Stimulated activated CD8-positive, alpha-beta memory T cell treated with anti-CD3 and anti-CD28 coated beads, Interleukin-12 subunit alpha, Interleukin-12 subunit beta, amount 100 ng/mL, for 4 hours (primary cell): ENCODE measurements at places on chromosomes 13 and 19.

GRCh38 chr13:95123726-95124125, 177.5 kb downstream of the ABCC4 start:
- no peak for DNase-seq

DNA sequence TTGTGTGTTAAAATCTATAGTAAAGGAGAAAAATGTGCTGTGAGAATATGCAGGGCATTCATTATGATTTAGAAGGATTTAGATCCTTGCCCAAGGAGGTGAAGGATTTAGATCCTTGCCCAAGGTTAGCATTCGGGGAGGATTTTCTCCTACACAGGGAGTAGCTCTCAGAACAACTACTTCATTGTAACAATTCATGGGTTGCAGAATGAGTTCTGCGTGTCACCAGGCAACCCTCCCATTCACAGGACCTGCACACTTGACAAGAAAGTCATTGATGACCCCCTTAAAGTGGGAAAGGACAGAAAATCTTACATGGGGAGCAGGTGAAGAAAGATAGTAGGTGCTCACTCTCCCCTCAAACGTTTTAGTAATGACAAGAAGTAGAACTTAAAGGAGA, 167.1 kb upstream of the MAB21L1 start:
- no peak for DNase-seq

DNA sequence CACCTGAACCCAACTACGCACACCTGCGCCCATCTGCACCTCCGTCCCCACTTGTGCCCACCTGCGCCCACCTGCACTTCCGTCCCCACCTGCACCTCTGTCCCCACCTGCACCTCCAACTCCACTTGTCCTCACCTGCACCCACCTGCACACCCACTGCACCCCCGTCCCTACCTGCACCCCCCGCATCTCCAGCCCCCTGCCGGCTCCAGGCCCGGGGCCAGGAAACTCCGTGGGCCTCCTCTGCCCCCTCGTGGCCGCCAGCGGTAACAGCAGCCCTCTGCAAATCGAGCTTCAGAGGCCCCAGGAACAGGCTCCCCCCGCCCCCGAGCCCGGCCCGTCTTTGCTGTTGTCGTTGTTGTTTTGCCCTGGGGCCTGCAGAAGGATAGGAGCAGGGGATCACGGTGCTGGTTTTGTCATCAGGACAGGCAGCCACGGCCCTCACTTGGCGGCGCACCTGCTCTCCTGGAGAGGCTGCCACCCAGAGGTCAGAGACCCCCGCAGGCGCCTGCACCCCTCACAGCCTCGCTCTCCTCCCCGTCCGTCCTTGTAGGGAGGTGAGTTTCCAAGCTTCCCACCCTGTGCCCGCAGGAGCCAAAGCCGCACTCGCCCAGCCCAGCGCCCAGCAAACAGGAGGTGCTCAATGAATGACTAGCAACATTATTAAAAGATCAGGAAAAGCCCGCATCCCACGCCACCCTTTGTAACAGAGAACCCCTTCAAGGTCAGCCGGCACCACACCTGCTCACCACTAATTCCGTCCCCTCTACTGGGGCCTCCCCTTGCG, 65.4 kb downstream of the GNG7 start:
- peak; percentile 51 for DNase-seq

DNA sequence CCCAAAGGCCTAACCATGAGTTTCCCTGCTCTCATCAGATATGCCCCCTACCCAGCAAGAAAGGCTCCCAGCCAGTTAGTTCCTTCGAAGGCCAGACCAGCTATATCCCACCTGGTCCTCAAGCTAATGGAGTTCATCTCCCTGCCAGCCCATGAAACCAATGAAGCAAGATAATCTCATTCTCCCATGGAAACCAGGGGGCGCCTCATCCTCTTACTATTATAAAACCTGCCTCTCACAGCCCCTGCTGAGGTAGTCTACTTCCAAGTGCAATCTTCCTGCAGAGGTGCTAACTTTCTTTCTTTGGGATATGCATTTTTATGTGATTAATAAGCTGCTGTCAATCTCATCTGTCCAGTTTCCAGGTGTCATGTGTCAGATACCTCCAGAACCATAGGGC, 34.0 kb upstream of the ZNF573 start:
- no peak for DNase-seq

GRCh38 chr19:4373601-4374497, 26.5 kb downstream of the SH3GL1 start:
- no peak for DNase-seq

DNA sequence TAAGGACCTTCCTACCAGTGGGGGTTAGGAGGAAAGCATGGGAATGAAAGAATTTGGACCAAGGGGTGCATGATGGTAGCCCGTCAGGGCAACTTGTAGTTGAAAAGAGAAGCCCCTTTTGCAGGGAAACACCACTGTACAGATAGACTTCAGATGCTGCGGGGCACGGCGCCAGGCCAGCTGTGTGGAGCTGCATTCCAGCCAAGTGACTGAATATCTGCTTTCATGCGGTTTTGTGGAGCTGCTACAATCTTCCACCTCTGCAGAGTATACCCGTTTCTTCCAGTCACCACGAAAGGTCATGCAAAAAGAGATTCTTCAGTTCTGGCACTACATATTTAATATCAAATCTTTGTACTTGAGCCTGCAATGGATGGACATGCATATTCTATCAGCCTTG, 104.7 kb downstream of the RGCC start:
- DNase-seq, result no peak

DNA sequence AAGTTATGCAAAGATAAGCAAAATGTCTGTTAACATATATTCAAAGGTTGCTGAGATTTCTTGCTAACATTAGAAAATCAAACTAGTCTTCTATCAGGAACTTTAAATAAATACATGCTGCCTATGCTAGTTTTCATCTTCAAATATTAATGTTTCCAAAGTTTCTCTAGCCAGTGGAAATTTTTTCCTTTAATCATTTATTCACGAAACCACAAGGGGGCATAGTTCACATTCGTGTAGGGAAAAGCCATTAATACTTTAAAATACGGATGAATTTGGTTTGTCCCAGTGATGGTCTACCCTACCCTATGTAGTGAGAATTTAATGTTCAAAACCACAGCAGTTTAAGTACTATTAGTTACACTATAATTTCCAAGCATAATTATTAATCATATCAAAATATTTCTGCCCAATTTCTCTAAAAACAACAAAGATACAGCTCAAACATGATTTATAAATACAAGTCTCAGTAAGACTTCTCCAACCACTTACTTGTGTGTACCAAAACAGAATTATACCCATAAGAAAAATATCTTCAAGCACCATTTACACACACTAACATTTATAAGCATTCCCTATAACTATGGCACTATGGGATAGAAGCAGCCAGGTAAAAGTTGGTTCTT, 16.2 kb downstream of the NUFIP1 start:
- no peak for DNase-seq

DNA sequence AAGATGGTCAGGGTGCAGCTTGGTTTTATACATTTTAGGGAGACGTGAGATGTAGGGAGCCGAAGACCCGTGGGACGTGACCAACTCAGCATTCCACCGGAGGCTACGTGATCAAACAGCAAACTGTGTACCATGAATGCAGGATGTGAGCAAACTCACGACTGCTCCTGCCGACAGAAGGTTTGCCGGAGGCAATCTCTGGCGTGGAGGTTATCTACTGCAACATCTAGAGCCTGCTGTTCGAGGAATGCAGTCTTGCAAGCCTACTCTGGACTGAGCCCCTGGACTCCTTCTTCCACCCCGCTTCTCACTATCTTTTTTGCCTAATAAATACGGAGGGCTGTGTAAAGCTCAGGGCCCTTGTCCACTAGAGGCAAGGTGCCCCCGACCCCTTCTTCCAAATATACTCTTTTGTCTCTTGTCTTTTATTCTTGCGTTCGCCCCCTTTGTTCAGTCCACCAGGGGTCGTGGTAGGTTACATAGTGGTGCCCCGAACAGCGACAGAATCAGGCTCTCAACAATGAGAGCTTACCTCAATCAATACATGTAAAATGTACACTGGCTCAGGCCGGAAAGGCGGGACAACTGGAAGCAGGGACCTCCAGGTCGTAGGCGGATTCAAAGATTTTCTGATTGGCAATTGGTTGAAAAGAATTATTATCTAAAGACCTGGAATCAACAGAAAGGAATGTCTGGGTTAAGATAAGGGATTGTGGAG, 8.9 kb upstream of the OR1I1 start:
- no peak for DNase-seq

- no peak for DNase-seq
Observed at GRCh38 chr13:49112782-49113525, 107.2 kb upstream of the MLNR start.

- no peak for DNase-seq
Observed at GRCh38 chr19:7665076-7665475, 3.8 kb upstream of the RETN start.

DNA sequence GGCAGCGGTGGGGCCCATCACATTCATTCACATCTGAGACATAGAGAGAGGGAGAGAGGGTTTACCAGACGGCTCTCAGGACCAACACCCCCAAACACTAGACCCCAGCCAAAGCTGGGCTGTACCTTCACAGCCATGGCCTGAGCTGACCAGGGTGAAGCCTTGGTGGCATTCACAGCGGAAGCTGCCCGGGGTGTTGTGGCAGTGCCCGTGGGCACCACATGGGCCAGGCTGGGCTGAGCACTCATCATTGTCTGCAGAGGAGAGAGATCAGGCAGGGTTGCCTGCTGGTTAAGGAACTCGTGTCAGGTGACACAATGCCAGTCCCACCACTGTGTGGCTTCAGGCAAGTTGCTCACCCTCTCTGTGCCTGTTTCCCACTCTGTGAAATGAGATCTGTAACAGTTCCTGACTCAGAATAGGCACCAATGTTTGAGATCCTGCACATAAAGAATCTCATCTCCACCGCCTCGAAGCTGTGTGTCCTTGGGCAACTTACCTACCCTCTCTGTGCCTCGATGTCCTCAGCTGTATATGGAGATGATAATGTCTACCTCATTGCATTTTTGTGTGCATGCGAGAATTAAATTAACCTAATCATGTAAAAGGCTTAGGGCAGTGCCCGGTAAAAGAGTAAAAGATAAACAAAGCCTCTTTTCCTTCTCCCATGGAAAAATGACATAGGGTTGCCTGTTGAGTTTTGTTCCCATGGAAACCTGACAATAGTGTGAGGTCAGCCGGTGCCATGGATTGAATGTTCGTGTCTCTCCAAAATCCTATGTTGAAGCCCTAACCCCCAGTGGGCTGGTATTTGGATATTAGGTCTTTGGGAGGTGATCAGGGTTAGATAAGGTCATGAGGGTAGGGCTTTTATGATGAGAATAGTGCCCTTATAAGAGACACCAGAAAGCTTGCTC, 22.9 kb downstream of the CCL25 start:
- DNase-seq, result no peak

- no peak for DNase-seq
Observed at GRCh38 chr13:81745391-81745790, 1404.5 kb upstream of the SPRY2 start.

- DNase-seq, result no peak
Observed at GRCh38 chr19:13128583-13128982, 10.5 kb downstream of the NACC1 start.

DNA sequence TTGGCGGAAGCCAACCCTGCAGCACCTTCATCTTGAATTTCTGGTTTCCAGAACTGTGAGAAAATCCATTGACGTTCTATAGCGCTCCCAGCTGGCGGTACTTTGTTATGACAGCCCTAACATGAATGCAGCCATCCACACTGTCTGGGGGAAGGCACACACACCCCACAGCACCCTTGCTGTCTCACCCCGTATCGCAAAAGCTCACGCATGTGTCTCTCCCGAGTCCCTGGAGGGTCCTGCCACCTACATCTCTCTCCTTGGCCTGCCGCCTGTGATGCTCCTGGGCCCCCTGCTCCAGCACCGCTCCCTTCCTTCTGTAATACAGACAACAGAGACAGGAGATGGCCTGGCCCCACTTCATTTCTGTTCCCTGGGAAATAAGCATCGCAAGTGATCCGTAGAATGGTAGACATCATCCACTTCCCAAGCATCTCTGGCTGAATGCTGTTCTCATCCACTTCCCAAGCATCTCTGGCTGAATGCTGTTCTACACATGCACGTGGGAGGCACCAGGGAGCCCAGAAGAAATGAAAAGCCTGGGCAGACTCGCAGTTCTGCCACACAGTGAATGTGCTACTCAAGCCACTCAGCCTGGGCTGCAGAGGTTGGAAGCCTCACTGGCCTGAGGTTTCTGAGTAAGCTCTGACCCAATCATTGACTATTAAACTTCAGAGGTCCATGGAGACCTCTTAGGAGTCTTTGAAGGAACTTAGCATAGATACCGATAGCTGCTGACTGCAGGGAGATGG, 29.6 kb downstream of the EPN1 start:
- no peak for DNase-seq

GRCh38 chr19:6518145-6518911, 12.5 kb upstream of the TNFSF9 start:
- DNase-seq, result no peak

DNA sequence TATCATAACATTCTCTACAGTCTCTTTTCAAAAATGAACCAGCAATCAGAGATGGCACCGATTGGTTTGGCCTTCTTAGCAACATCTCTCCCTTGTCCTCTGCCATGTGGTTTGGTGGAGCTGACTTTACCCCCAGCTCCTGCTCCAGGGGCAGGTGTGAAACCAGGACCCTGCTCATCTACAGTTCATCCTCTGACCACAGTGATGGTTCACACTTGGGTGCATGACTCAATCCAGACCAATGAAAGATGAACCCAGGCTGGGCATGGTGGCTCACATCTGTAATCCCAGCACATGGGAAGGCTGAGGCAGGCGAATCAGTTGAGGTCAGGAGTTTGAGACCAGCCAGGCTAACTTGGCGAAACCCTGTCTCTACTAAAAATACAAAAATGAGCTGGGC, 33.6 kb upstream of the FFAR2 start:
- DNase-seq, result no peak

- no peak for DNase-seq
Observed at GRCh38 chr13:25432691-25433090, 60.9 kb downstream of the ATP8A2 start.

- DNase-seq, result no peak
Observed at GRCh38 chr13:25171170-25171516, 945 bp downstream of the AMER2 start.

GRCh38 chr13:103883164-103883563, 816.9 kb upstream of the SLC10A2 start:
- no peak for DNase-seq

- no peak for DNase-seq
Observed at GRCh38 chr19:29640231-29640630, 25.0 kb upstream of the PLEKHF1 start.
